GM12878 (cell line): ENCODE measurements at places on chromosomes 4 and X. TPM values are rescaled to one million over a fixed set of nuclear protein-coding genes. Genes with fewer than 3 reads are reported as not detected.

GRCh38 chr4:166816890-166817289 lies 417.4 kb downstream of the SPOCK3 start:
- H3K4me1 ChIP-seq = no peaks in the 10 kb centered on the region
- H3K27ac ChIP-seq = no peak overlapping the region
- H3K36me3 ChIP-seq = no peaks in the 10 kb centered on the region

DNA sequence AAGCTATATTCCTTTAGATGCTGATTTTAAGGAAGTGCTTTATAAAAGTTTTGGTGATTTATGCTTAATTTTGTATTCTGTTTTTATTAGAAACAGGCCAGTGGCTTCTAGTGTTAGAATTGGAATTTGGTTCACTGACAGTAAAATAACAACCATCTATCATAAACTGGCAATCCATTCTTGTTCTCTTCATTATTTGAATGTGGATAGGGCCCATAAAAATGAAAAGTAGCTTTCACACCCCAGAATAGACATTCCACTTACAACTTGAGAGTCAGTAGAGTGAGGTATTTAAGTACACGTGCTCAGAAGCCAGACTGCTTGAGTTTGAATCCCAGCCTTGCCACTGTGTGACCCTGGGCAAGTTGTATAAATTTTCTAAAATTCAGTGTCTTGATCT lies 232.4 kb upstream of the CTSO start:
- no peak overlapping the region for H3K4me3 ChIP-seq
- no peaks in the 10 kb centered on the region for H3K4me1 ChIP-seq
- H3K36me3 ChIP-seq = no peaks in the 10 kb centered on the region
- no peaks in the 10 kb centered on the region for H3K27me3 ChIP-seq

Gene GPR78
- polyA plus RNA-seq = not detected in 2 replicates

Gene NOX1
- 0.08 and 0.12 TPM in 2 replicates for polyA plus RNA-seq

DNA sequence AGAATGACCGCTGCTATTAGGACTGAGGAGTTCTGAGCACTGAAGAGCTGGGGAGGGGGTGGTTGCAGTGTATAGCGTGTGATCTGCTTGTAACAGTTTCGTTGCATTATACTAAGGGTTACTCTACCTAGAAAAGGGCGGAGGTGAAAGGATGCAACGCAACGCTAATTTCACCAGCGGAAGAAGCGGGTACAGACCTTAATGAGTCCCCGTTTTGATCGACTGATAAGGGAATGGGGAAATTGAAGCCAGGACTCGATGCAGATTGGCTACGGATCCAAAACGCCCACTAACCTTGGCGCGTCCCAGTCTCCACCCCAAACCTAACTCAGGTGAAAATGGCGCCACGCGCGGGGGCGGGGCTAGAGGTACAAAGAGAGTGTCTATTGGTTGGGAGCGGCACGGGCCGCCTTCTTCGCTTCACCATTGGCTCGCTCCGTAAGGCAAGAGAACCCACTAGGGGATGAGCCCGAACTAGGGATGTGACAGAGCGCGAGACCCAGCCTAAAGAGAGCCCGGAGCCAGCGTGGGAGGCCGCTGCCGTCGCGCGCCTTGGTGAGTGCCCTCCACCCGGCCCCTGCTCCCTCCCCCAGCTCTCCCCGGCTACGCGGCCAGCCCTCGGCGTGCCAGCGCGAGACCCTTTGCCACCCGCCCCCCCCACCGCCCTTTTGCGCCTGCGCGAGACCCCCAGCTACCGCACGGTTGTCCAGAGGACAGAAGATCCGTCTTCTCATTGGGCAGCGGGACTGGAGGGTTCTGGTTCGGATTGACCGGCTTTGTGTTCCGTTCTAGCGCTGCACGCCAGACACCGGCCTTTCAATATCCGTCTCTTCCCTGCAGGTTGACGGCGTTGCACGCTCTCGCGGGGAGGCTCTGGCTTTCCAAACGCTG lies at the start of gene EBP:
EBP (plus strand) TSS at position 456 of the 891 bp plus-strand sequence. CDS start 1,964 bp downstream, outside the sequence.
- H3K4me1 ChIP-seq = peaks cover 7% of the 10 kb centered on the region; the same call in 1 of the 2 replicates
- DNase-seq = peak; percentile 83
- H3K36me3 ChIP-seq = no peaks in the 10 kb centered on the region
- H3K27ac ChIP-seq = peak within 1 kb of the TSS; percentile 62

GRCh38 chr4:185282968-185283367 lies 73.6 kb downstream of the SNX25 start:
- H3K4me1 ChIP-seq = no peaks in the 10 kb centered on the region
- H3K27ac ChIP-seq = no peak overlapping the region
- no peak for DNase-seq
- no peaks in the 10 kb centered on the region; the same call in 1 of the 2 replicates for H3K36me3 ChIP-seq
- H3K4me3 ChIP-seq = no peak overlapping the region
- H3K27me3 ChIP-seq = no peaks in the 10 kb centered on the region

DNA sequence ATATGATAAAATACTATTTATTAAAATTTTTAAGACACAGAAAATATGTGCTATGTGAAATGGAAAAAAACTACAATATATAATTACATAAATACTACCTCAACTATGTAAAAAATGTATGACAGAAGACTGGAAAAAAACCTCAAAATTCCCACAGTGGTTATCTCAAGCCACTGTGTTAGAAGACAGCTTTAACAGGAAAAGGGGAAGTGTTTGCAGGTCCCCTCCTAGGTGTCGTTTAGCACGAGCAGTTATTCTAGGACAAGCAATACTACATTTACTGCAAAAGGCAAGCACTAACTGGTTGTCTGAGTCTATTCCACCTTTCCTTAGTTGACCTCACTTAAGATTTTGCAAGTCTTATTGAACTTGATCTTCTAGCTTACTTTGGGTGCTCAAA lies 44.9 kb upstream of the PHF8 start:
- no peak overlapping the region for H3K4me3 ChIP-seq
- no peaks in the 10 kb centered on the region for H3K36me3 ChIP-seq
- H3K27me3 ChIP-seq = no peaks in the 10 kb centered on the region
- no peak overlapping the region for H3K27ac ChIP-seq
- H3K4me1 ChIP-seq = no peaks in the 10 kb centered on the region

DNA sequence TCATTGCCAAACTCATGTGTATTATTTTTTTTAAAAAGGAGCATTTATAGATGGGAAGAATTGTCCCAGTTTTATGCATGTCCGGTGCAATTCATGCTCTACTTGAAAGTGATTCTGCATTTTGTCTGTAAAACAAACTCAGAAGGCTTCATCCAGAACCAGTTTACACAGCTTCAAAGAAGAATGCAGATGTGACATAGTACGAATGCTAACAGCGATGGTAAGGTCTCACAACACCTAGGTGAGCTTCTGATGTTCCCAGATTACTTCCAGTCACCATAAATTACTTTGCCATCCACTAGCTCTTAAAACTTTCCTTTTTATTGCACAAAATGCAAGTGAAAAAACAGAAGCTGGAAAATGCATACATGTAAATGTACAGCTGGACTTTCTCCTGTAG lies 41.5 kb upstream of the AGA start:
- H3K4me3 ChIP-seq = no peak overlapping the region
- no peaks in the 10 kb centered on the region for H3K36me3 ChIP-seq
- H3K4me1 ChIP-seq = no peaks in the 10 kb centered on the region
- H3K27ac ChIP-seq = no peak overlapping the region
- no peak for DNase-seq

DNA sequence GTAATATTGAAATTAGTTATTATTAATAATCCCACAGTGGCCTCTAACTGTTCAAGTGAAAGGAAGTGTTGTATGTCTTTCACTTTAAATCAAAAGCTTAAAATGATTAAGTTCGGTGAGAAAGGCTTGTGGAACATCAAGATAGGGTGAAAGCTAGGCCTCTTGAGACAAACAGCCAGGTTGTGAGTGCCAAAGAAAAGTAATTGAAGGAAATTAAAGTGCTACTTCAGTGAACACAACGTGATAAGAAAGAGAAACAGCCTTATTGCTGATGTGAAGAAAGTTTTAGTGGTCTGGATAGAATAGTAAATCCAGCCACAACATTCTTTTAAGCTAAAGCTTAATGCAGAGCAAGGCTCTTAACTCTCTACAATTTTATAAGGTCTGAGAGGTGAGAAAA lies 42.6 kb upstream of the IL13RA2 start:
- H3K27ac ChIP-seq = no peak overlapping the region
- no peak for DNase-seq
- H3K36me3 ChIP-seq = no peaks in the 10 kb centered on the region
- no peak overlapping the region for H3K4me3 ChIP-seq
- no peaks in the 10 kb centered on the region for H3K4me1 ChIP-seq
- no peaks in the 10 kb centered on the region for H3K27me3 ChIP-seq

Gene SMIM43
- 0.14 TPM in 1 of 2 replicates, not detected in the other for polyA plus RNA-seq
